ENCODE measurements at places on chromosomes 12 and 14.

- no peak for DNase-seq
Observed at GRCh38 chr12:104591257-104591885, 134.6 kb downstream of the CHST11 start.

GRCh38 chr14:49497267-49497666 is 88.9 kb downstream of the RPS29 start:
- no peak for DNase-seq

- DNase-seq, result no peak
Observed at GRCh38 chr12:119838826-119839600, 38.1 kb downstream of the CIT start.

GRCh38 chr12:6154730-6155459 is 30.4 kb upstream of the VWF start:
- DNase-seq, result no peak

GRCh38 chr12:70652451-70652850 is 15.2 kb upstream of the PTPRB start:
- no peak for DNase-seq

GRCh38 chr12:111404362-111405148 is 1.2 kb upstream of the SH2B3 start:
- DNase-seq, result peak; percentile 57

DNA sequence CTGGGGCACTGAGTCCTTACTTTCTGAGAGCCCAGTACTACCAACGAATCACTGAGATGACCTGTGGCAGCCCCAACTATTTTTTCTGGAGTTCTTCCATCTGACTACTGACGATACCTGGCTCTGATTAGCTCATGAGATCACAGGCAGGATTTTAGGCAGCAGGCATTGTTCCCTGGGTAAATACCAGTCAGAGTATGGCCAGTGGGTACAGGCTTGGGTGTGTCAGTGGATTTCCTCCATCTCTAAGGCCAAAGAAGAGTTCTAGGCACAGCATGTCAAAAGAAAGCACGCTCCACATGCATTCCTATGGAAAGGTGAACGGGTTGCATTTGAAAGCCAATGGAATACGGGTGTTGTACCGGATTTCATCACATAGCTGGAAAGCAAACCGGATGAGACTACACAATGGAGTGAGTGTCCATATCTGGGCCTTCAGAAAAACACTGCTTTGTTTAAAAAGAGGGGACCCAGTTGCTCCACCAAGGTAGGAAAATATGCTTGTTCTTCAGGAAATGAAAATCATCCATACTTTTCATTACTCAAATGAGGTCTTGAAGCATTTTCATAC is 55.0 kb downstream of the PAX9 start:
- no peak for DNase-seq

- no peak for DNase-seq
Observed at GRCh38 chr12:51941011-51941581, 10.4 kb upstream of the ACVR1B start.

DNA sequence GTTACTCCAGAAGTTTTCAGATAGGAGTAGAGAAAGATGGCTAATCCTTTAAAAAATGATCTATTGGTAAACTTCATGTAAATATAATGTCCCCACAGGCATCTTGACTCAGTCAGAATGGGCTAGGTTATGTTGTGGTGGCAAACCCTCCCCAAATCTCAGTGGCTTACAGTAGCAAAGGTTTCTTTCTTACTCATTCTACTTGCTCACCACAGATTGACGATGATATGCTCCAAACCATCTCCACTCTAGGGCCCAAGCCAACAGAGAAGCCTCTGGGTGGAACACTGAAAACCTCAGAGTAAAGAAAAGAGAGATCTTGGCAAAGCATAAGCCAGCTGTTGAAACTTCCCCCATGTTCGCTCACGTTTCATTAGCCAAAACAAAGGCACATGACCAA is 146.4 kb downstream of the EMP1 start:
- DNase-seq, result no peak

GRCh38 chr12:117002051-117002817 is 91.5 kb downstream of the FBXW8 start:
- no peak for DNase-seq

GRCh38 chr14:92470215-92470614 is 43.4 kb upstream of the RIN3 start:
- no peak for DNase-seq

GRCh38 chr12:50550530-50551223 is 45.9 kb downstream of the DIP2B start:
- DNase-seq, result no peak

DNA sequence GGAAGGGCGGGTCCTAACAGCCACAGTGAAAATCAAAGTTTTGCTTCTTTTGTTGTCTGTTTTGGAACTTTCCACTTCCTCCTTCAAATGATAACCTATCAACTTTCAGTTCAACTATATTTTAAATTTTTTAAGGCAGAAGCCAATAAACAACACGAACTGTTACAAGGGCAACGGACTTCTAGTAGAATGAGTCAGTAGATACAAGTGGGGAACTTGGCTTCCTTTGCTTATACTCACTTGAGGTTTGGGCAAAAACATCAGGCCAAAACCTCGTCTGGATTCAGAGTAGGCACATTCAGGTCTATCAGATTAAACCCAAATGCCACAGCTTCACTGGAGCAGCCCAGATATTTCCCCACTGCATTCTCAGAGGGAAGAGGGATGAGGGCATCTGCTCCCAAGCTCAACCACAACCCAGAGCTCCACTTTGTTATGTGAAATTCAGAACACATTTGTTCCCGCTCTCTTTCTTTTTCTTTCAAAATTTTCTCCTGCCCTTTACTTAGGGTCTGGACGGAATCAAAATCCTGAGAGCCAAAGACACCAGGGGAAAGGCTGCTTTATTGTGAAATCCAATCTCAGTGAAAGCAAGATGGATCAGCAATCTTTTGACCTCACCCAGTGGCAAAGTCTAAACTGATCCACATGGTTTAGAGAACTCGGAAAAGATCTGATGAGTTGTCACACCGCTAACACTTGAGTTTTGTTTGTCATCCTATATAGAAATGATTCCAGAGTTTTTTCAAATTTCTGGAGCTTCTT is 152.5 kb upstream of the BTG1 start:
- DNase-seq, result no peak

GRCh38 chr14:100944052-100944451 is 40.5 kb upstream of the RTL1 start:
- DNase-seq, result no peak

GRCh38 chr12:102833687-102834441 is 83.2 kb downstream of the PAH start:
- DNase-seq, result no peak

- no peak for DNase-seq
Observed at GRCh38 chr12:70321191-70321590, 44.9 kb upstream of the KCNMB4 start.

- DNase-seq, result no peak
Observed at GRCh38 chr12:113190761-113191160, 5.2 kb downstream of the RITA1 start.

- DNase-seq, result no peak
Observed at GRCh38 chr12:109813810-109814416, 19.3 kb downstream of the TRPV4 start.

- DNase-seq, result no peak
Observed at GRCh38 chr12:50923361-50924130, 28.8 kb upstream of the HIGD1C start.

DNA sequence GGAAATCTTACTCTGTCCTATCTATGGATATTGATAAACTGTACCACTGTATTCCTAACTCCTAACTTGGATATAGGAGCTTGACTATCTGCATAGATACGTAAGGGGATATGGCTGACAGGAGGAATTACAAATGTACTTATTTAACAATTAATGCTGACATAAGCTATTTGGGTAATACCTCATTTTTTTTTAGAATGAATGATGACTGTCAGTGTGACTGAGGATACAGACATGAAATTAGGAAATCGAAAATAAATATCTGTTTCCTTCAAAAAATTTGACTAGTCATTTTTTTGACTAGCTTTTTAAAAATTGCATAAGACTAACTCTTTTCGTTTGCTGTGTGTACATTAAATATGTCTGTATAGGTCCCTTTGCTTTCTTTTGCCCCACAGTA is 74.9 kb downstream of the PDE3A start:
- DNase-seq, result no peak

DNA sequence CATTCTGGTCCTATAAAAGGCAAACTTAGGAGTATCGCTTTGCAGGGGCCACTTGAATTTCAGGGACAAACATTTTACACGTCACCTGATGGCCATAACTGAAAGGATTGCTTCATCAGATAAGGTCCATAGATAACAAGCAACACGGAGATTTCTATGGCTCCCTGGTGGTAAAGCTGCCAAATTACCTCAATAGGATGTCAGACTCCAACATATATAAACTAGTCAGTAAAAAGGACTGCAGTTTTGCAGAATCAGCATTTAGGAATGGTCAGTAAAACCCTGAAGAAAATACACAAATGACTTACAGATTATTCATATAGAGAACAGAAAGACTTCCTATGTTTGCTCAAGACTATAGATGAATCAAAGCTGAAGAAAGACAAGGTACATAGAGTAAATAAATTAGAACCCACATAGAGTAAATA is 66.1 kb upstream of the GRIP1 start:
- DNase-seq, result no peak

DNA sequence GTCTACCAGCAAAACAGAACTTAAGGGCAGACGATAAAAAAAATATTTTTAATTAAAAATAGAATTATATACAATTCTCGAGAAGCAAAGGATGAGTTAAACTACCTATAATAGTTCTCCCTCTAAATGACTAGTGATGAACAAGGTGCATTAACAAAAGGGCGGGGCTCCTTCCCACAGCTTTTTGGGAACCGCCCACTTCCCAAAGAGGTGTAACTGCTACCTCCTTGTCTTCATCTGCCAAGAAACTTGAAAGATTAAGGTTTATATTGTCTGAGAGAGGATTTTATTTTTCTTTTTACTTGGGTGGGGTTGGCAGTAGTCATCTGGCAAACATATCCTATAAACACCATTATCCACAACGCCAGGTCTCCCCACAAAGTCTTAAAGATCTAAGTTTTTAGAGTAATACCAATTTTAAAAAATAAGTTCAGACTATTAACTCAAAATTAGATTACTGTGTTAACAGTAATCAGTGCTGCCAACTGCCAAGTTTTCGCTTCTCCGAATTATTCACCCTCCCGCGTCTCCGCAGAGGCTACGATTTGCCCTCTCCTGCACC is 938 bp downstream of the RALGAPA1 start:
- peak; percentile 22 for DNase-seq

DNA sequence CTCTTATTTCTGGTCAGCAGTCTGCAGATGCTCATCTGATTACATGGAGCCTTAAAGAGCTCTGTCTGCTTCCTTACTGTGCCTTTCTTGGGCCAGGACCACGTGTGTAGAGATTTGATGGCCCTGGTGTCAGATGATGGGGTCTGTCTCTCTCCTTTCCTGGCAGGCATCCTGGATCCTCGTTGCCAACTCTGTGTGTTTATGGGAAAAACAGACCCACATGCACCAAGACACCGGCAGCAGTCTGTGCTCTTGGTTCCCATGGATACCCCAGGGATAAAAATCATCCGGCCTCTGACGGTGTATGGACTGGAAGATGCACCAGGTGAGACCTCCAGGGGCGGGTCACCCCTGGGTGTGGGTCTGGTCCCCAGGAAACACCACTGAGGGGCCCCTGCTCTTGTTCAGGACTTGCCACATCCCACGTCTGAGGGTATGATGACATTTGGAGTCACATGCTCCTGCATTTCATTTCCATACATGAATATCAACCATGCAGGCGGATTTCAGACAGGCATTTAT is 18.5 kb upstream of the ALDH2 start:
- no peak for DNase-seq

DNA sequence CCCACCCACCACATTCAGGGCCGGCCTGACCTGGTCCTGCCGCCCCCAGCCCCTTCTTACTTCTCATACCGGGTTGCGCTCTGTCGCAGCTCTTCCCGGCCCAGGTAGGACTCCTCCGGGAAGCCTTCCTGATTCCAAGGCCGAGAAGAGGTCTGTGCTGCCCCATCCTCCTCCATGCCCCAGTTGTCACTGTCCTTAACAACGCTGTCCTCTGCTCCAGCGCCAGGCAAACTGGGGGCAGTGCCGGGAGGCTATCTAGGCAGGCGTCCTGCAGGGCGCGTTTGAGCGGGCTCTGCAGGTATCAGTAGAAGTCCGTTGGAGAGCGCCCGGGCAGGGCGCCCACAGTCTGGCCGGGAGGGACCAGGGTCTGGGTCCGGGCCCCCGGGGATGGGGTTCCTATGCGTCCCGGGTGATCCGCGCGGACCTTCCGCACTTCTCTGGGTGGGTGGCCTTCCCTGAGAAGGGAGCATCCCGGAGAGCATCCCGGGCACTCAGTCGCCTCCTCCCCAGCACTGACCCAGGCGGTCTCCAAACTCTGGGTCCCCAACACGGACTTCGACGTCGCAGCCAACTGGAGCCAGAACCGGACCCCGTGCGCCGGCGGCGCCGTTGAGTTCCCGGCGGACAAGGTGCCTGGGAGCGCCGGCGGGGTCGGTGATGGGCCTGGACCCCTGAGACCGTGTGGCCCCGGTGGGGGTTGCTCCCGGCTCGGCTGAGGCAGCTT is 900 bp downstream of the AMN start:
- no peak for DNase-seq

- no peak for DNase-seq
Observed at GRCh38 chr12:111759271-111759670, 7.5 kb upstream of the ALDH2 start.

GRCh38 chr14:39015360-39015961 is 87.6 kb downstream of the SEC23A start:
- DNase-seq, result no peak

GRCh38 chr12:41521872-41522379 is 333.8 kb downstream of the PDZRN4 start:
- DNase-seq, result no peak

- DNase-seq, result no peak
Observed at GRCh38 chr12:116922194-116922897, 11.6 kb downstream of the FBXW8 start.

DNA sequence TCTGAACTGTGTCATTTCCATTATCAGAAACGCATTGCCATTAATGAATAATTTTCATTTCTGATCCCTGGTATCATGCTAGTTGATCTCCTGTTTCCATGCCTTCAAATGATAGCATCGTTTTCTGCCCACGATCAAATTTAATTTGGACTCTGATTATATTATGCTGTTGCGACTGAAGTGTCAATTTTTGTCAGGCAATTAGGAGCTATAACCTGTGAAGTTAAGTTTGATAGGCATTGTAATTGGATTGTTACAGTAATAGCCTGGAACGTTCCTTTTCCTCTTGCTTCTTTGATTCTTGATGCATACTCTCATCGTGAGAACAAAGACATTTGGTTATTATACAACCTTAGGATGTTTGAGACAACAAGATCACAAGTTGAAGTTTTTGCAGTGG is 356.3 kb downstream of the VRK1 start:
- DNase-seq, result no peak
